ENCODE measurements at places on chromosomes 2 and 18.

DNA sequence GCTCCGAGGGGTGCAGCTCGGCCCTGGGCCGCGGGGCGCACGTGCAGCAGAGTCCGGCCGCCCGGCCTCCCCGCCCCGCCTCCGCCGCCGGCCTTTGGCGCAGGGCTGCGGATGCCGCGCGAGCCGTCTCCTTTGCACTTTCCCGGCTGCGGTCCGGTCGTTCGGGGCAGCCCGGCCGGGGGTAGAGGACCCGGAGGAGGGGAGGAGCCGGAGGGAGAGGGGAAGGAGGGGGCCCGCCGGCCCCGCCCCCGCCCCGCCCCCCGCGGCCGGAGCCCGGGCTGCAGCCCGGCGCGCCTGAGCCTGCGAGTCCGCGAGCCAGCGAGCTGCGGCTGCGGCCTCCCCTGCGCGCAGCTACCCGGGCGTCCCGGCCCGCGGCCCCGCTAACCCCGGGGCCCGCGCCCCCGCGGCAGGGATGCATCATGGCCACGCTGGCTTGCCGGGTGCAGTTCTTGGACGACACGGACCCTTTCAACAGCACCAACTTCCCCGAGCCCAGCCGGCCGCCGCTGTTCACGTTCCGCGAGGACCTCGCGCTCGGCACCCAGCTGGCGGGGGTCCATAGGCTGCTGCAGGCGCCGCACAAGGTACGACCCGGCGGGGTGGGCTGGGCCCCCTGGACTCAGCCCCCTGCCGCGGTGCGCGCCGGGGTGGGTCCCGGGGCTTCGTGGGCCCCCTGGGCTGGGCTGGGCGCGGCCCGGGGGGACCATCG is at the start of gene FHOD3:
Gene FHOD3, plus strand, starts transcription at position 297 of the 709 bp plus-strand sequence. Its CDS starts 123 bp downstream, at position 420.
- DNase-seq: no peak

DNA sequence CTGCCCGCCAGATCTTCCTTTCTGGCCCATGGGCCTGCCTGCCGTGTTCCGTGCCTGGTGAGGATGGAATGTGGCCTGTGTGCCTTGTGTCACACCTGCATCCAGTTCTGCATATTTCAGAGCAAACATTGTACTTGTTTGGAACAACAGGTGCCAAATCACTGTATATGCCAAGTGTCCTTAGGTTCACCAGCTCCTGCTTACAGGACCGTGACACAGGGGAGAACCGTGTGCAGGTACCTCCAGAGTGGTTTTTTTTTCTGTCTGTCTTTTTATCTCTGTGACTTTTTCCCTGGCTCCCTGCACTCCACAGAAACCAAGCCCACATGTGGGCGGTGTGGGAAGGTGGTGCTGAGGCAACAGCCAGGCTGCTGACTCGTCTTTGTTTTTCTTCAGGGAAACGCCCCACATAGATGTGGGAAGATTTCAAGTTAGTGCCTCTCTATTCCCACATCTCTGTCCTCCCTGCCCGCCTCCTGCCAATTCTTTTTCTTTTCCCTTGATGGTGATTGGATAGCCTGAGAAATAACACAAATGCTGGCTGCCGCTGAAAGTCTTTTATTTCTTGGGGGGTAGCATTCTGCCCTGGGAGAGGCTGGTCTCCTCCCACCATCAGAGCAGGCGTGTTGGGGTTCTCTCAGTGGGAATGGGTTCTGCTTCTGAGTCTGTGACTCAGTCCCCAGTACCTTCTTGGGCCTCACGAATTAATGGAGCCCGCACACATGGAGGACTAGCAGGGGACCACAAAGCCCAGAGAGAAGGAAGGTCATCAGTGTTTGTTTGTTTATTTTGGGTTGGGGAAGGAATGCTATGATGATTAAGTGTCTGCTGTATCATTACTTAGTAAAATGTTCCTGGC is 21.4 kb downstream of the GRHL1 start:
- no peak for DNase-seq

GRCh38 chr2:234986876-234987720 is 35.3 kb downstream of the SH3BP4 start:
- no peak for DNase-seq

- no peak for DNase-seq
These were observed 463.2 kb downstream of the THSD7B start for GRCh38 chr2:137228566-137228965.

DNA sequence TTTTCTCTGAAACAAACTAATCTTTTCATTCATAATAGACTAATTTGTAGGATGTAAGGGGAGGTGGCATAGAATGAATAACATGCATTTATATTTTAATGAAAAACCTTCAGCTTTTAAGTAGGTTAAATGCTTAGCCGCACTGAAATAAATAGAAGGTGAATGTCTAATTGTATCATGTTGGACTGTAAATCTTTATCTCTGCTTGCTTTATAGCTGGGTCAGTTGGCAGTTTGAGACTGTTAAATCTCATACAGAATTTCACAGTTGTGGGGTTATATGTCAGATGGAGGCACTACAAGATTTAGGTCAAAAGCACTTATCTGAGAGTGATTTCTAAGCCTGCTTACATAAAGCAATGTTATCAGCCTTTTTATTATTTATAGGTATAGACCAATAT is 174.7 kb upstream of the SIX3 start:
- no peak for DNase-seq

- DNase-seq: no peak
These were observed 1384.3 kb upstream of the NXPH2 start for GRCh38 chr2:140164449-140164848.

DNA sequence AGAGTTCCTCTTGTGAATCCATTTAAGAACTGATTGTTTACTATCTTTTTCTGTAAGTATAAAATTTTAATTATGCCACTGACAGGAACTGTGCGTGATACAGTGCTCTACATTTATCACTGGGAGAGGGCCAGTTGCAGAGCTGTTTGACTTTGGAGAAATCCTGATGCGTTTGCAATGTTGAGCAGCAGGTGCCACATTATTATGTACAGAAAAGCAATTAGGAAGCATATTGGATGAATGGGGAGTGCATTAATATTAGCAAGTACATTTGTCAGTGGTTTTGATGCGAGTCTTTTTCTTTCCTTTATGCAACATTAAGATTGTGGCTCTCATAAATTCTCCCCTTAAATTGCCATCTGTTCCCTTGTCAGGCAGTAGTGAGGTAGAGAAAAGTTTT is 302.3 kb upstream of the FANCL start:
- DNase-seq: no peak

GRCh38 chr2:42844366-42844765 is 52.0 kb upstream of the HAAO start:
- no peak for DNase-seq

- no peak for DNase-seq
These were observed 421.7 kb upstream of the CDH20 start for GRCh38 chr18:60911504-60911903.

GRCh38 chr2:67755156-67755882 is 307.5 kb downstream of the C1D start:
- DNase-seq: no peak

DNA sequence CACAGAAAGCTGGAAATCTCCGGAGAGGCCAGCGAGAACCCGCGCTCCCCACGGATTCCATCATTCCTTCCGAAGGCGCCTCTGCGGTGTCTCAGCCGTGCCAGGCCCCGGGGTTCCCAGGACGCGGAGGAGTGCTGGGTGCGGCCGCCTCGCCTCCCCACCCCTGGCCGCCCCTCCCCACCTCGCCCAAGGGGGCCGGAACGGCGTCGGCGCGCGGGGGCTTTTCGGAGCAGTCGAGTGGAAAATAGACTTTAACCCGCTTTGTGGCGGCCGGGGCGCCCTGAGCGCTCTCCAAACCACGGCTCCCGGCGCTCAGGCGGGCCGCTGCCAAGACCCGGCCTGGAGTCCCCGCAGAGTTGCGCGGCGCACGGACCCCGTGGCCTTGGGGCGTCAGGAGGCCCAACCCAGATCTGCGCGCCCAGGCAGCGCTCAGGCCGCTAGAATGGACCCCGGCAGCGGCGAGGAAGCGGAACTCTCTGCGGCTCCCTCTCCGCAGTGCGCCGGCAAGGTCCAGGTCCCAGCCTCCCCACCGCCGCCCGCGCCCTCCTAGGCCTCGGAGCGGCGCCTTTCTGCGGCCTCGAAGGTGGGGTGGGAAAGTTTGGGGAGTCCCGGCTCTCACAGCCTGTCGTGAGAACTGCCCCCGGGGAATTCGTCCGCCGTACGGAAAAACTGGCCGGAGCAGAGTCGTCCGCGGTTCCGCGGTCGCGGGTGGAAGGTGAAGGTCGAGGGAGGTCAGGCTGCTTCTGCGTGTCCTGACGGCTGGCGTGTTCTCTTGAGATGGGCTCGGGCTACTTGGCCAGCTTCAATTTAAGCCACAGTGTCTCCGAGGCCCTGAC is 1.2 kb upstream of the EMX1 start:
- DNase-seq: no peak

- no peak for DNase-seq
These were observed 21.0 kb upstream of the MCFD2 start for GRCh38 chr2:46936566-46936965.

DNA sequence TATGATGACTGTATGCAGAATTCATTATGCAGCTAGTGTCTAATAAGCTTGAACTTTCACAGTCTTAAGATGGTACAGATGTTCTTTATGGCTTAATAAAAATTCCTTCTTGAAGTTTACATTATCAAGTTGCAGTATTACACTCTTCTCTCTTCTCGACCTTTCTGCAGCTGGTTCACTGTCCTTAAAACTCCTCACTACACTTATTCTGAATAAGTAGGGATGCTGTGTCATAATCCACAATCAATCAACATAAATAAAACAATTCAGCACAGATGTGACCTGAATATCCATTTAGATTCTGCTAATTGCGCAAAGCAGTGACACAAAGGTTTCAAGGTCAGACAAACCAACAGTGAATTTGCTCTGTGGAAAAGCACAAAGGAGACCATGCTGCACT is 356.8 kb downstream of the SUCLG1 start:
- DNase-seq: no peak

DNA sequence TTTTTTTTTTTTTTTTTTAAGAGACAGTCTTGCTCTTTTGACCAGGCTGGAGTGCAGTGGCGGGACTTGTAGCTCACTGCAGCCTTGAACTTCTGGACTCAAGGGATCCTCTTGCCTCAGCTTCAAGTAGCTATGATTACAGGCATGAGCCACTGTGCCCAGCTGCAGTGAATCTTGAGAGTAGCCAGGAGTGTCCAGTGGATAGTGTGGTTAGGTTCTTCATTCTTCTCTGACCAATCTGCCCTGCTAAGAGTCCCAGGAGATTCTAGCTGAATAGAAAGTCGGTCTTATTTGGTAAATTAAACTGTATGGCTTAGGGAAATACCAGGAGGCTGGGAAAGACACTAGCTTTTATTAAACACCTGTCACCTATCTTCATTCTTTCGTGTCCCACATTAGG is 15.3 kb downstream of the USP39 start:
- no peak for DNase-seq

- DNase-seq: no peak
These were observed 156.3 kb upstream of the HS6ST1 start for GRCh38 chr2:128474962-128475361.

DNA sequence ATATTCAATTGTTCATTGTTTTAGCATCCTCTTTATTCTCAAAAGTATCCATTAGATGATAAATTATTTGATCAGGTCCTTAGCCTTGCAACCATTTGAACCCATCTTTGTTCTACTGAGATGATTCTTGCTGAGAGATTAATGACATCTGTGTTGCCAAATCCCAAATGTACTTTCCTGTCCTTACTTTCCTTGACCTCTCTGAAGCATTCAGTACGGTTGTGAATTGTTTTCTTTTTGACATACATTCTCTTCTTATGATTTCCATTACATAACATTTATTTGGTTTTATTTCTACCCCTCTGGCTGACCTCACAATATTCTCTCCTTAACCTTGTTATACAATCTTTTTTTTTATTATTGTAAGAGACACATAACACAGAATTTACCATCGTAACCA is 1058.6 kb upstream of the CNTNAP5 start:
- DNase-seq: no peak

DNA sequence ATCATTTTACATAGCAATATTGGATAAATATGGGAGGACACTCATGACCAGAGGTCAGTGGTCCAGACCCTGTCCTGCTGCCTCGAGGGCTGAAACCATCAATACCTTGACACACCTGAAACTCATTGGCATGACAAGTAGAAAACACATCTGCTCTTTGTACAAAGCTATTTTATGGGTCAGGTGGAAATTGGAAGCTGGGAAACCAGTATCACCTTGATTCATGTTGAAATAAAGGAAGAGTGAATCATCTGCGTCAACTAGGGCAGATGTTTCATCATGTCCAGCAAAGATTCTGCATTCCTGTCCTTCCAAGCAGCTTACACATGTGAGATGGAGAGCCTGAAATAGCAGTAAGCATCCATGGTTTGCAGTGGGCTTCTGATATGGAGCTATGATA is 80.0 kb upstream of the ERBB4 start:
- DNase-seq: no peak

DNA sequence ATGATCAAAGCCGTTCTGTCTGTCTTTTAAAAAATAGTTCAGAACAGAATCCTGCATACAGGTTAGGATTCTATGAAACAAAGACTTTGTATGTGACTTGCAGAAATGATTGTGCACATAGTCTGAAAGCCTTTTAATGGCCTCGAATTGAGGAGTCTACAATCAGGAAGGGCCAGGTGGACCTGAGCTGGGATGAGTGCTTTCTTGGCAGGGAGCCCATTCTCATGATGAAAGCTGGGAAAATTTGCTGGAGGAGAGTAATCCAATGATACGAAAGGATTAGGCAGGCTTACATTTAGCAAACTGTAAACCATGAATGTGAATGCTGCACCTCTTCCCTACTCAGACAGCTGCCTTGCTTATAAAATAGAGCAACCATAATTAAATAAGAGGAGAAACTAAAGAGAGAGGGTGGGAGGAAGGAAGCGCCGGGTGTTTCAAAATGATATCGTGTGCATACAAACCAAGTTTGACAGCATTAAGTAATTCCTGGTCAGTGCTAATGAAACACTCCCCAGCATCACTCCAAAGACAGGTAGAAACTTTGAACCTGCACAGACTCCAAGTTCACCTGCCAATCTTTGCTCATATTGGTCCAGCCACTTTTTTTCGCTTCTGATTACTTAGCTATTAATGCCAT is 23.7 kb upstream of the CXCR4 start:
- DNase-seq: no peak

DNA sequence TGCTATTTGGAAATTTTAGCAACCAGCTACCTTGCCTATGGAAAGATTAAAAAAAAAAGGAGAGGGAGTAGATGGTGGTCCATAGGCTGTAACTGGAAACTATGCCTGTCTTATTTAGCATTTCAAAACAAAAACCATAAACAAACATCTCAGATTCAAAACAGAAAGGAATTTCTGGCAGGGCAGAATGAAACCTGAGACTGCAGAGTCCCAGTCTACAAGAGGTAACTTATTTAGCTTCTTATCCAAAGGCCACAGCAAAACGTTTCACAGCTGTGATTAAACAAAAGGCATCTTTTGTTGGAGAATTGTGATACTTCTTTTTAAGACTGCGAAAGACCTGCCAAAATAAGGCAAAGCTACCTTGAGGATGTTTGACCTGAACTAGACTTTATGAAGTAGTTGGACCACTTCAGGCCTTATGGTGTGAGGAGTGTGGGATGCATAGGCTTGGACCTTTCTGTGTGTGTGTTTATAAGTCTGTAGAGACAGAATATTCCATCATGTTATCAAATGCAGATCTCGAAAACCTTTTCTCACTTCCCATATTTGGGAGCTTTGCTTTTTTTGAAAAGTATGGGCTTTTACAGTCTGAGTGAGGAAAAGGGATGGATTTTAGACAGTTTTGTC is 11.0 kb downstream of the CRIM1 start:
- DNase-seq: no peak

- no peak for DNase-seq
These were observed 82.5 kb downstream of the TGFA start for GRCh38 chr2:70471129-70471528.

- no peak for DNase-seq
These were observed 12.7 kb downstream of the ZDBF2 start for GRCh38 chr2:206287197-206287596.

- no peak for DNase-seq
These were observed 68.3 kb downstream of the SPRED2 start for GRCh38 chr2:65363879-65364666.

- DNase-seq: no peak
These were observed 133.6 kb downstream of the BCL2 start for GRCh38 chr18:63185984-63186383.
